ENCODE measurements at places on chromosomes 2 and 18.

DNA sequence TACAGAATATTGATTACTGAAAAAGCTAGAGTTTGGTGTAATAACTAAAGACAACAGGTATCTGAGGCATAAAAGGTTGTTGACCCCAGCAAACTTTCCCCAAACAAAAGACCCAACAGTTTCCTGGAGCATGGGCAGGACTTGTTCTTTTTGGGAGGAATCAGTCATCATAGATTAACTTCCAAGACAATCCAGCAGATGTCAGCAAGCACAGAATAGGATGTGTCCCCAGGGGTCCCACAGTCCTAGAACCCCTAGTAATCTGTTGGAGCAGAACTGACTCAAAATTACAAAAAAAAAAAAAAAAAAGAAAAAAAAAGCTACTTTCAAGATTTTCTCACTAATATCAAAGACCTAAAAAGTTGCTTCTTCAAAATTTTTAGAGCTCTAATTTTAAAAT lies 564.7 kb upstream of the SLC39A10 start:
- no peak for DNase-seq

DNA sequence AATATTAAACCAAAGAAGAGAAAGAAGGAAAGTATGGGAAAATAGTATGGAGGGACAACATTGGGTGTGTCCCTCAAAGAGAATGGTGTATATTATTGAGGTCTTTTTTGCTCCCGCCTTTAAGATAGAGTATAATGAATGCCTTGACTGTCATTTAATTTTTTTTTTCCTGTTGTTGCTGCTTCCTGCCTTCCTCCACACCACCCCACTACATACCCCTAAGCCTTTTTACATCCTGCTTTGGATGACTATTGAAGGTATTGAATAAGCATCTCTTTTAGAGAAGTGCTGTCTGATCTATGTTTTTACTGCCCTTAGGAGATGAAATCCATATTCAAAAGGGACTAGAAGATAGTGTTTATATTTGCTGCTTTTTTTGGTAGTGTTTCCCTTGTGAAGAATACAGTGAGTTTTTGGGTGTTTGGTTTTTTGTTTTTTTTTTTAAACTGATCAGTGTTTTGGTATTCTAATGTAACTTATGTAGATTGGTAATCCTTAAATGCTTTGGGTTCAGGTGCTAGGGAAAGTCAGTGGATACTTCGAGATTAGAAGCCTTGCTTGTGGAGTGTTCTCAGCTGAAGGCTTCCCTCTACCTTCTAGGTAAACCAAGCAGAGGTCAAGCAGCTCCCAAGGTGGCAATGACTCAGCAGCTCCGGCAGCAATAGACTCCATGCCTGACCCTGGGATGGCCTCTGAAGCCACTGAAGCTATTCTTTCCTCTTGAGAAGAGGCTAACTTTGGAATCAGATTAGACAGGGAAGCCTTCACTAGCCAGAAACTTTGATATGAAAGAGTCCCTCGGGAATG lies 5.0 kb downstream of the FZD7 start:
- no peak for DNase-seq

GRCh38 chr2:16203069-16203468 lies 262.7 kb downstream of the MYCN start:
- no peak for DNase-seq

- peak; percentile 15 for DNase-seq
These were observed 1621.3 kb downstream of the SUCLG1 start for GRCh38 chr2:82837588-82838304.

GRCh38 chr2:143633419-143633818 lies 504.2 kb downstream of the ARHGAP15 start:
- no peak for DNase-seq

GRCh38 chr2:145789636-145790035 lies 1269.7 kb upstream of the ZEB2 start:
- DNase-seq, result no peak

- no peak for DNase-seq
These were observed 271.3 kb downstream of the CYRIA start for GRCh38 chr2:16394072-16394985.

DNA sequence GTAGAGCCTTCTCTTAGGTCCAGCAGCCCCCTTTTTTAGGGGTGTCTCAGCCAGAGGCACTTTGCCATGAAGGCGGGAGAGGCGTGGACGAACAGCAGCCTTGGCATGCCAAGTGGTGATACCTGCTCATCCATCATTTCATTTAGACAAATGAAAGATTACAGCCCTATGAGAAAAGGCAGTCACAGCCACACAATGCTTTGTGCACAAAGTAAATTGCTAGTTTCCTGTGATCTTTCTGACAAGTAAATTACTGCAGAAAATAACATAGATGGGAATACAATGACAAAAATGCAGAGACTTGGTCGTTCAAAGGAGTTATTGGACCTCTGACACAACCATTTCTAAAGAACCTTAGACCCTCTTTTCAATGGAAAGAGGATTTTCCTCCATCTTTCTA lies 94.9 kb downstream of the RND3 start:
- DNase-seq, result no peak

DNA sequence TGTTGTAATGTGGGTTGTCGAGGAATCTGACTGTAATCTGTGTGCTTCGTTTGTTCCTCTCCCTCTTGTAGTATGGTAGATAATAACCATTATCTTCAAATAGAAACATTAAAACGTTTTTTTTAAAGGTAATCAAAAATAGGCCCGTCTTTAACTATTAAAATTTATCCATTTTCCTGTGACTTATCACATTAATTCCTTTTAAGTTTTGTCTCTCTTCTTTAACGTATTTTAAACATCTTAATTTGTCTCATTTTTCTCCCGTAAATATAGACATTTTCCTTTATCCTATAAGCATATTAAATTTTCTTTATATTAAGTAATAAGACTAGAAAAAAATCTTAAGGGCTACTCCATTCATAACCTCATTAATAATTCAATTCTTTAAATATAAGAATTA lies 41.3 kb downstream of the EIF2AK3 start:
- no peak for DNase-seq

GRCh38 chr18:23798249-23798648 lies 109.0 kb downstream of the LAMA3 start:
- DNase-seq, result no peak

DNA sequence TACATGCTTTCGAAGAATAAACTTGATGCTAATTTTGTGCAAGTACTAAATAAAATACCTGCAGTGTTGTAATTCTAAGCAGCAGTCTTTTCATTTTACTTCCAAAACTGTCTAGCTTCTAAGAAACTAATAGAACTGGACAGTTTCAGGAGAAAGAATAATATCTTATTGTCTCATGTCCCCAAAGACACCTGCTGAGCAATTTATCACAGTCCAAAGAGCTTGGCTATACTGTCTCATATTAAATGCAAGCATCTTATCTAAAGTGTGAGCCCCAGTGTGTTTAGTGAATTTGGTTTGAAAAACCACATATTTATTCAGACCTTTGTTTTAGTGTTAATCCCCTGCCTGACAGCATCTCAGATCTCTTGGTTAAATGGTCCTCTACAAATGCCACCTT lies 374.3 kb downstream of the TMX3 start:
- no peak for DNase-seq

GRCh38 chr2:74530239-74531187 lies 780 bp downstream of the HTRA2 start:
- DNase-seq, result peak; percentile 31

GRCh38 chr2:148860037-148860436 lies 15.0 kb upstream of the KIF5C start:
- no peak for DNase-seq

GRCh38 chr2:50102383-50102782 lies 929.5 kb downstream of the NRXN1 start:
- no peak for DNase-seq

DNA sequence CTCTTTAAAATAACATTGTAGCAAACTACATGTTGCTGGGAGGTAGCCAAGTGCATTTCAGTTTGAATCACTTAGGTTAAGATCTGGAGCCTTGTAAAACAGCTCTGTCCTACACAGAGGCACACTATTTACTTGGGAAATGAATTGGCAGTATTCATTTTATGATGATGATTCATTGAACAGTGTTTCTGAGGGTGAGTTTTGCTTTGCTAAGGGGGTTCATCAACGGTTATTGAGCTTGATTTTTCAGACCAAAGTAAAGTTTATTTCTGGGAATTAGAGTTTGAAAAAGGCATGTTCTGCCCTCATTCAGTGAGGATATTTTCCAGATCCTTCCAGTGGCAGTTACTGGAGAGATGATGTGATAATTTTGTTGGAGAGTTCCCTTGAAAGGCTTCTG lies 55.6 kb downstream of the CCDC85A start:
- DNase-seq, result no peak

DNA sequence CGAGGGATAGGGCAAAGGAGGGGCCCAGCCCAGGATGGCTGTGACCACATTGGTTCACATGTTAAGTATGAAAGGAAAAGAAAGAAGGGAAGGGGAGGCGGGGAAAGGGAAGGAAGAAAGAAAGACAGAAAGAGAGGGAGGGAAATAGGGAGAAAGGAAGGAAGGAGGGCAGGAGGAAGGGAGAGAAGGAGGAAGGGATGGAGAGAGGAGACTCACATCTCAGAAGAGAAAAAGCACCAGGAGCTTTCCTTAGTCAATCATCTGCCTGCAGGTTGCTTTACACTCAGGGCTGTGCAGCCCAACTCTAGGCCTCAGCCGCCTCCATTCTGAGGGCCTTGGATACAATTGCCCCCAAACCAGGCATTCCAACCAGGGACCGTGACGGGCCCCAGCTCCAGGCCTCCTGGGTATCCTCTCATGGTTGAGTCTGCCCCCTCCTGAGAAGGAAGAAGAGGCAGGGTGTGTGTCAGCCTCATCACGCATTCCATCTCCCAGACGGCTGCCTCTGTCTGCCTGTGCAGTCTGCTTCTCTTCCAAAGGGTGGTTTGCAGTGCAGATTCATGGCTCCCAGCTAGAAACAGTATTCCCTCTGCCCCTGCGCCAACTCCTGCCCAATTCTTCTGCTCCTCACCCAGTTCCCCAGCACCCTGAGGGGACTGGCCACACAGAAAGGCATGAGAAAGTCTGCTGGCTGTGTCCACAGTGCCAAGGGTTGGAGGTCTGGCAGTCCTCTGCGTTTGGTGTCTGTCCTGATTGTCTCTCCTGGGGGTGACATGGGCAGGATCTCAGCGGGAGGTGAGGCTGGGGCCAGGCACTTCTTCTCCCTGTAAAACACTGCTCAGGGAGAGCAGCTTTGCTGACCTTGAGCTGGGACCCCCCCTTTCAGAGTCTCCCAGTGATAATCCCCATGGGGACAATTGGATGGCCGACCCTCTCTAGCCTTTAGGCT lies 163.3 kb downstream of the SMAD7 start:
- no peak for DNase-seq

DNA sequence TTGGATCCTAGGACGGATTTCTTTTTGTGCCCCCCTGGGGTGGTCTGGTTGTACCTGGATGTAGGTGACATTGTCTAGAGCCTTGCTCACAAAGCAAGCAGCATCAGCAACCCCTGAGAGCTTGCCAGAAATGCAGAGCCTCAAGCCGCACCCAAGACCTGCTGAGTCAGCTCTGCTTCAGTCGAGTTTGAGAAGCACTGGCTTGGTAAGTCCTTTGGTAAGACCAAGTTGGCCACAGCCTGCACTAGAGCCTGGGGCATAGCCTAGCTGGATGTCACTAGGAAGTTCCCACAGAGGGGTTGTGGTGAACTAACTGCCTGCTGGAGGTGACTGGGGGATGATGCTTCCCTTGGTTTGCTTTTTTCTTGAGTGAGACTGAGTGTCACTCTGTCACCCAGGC lies 6.2 kb downstream of the ABCG5 start:
- no peak for DNase-seq

DNA sequence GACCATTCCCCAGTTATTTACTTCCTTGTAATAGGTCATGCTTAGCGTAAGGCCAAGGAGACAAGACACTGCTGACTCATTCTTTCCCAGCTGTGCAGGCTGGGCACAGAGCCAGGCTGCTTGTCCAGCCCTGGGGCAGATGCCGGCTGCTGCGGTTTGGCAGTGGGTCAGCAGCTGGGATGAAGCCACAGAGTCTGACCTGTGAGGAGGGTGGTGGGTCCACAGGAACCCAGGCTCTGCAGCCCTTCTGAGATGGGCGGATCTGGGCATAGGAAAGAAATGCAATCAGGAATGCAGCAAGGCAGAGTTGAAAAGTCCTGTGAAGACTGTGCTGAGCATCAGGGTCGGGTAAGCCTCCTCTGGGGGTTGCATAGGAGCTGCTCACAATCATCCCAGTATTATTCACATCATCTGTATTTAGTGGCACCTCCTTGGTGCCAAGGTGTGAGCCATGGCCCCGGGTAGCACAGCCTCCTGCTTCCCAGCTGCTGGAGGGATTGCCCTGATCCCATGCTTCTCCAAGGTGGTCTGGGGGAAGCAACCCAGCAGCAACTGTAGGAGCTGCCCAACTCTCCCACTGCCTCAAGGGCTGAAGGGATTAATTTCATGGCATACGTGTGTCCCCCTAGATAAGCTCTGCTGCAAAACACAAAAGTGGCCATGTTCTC lies 139.0 kb downstream of the DDX1 start:
- DNase-seq, result no peak

DNA sequence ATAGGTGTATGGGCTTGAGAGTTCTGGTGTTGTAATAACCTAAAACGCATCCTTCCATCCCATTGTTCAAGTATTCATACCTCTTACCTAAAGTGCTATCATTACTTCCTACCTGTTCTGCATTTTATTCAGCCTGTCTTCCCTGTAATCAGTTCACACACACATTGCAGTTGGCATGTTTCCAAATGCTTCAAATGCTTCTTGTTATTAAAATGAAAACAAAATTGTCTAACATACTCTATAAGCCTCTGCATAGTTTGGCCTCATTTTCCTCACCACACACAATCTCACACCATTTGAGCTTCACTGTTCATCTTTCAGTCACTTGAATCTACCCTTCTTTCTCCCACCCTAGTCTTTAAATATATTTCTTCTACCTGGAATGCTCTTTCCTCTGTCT lies 1178.2 kb upstream of the NRXN1 start:
- no peak for DNase-seq

DNA sequence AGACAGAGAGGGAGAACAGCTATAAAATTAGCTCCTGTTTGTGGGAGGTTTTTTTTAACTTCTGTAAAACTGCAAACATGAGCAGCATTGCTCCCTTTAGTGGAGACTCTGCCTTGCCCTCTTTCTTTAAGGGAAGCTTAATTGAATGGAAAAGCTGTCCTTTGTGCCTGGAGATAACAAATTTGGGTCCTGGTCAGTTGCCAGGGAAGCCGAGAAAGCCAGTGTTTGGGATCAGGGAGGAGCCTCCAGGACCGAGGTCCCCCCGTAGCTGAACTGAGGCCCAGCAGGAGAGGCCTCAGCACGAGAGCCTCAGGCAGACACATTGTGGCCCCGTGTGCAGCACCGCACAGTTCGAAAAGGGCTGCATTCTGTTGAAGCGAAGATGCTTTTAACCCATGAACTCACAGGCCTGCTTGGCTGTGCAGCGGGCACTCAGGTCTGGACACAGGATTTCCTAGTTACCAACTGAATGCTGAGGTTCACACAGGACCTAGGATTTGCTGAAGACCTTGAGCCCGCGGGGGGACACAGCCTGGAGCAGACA lies 369.7 kb downstream of the DCDC2C start:
- DNase-seq, result no peak
